ENCODE measurements at places on chromosomes 12 and 14.

GRCh38 chr12:123267335-123267920, 4.2 kb downstream of the CDK2AP1 start:
- no peak for DNase-seq

GRCh38 chr14:90676356-90676755, 139.9 kb downstream of the TTC7B start:
- DNase-seq = no peak

GRCh38 chr14:105173901-105174894, 5.6 kb upstream of the JAG2 start:
- DNase-seq = no peak

GRCh38 chr12:91640021-91640420, 457.4 kb upstream of the DCN start:
- DNase-seq = no peak

DNA sequence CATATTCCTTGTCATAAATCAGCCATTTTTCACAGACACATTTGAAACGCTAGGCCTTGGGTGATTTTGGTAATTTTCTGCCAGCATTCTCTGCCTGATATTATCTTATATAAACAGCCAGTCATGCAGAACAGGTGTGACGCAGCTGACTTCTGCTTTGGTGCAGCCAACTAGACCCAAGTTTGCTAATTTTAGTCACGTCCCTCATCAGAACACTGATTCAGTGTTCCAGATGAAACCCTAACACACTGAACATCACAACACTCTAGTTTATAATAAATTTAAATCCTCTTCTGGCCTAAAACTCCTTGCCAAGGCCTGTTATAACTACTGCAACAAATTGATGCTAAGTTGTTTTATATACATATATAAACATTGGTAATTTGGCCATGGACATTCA, 386.1 kb downstream of the SEC23A start:
- DNase-seq = peak; percentile 10

- no peak for DNase-seq
Observed at GRCh38 chr14:60288279-60288678, 39.3 kb downstream of the PPM1A start.

DNA sequence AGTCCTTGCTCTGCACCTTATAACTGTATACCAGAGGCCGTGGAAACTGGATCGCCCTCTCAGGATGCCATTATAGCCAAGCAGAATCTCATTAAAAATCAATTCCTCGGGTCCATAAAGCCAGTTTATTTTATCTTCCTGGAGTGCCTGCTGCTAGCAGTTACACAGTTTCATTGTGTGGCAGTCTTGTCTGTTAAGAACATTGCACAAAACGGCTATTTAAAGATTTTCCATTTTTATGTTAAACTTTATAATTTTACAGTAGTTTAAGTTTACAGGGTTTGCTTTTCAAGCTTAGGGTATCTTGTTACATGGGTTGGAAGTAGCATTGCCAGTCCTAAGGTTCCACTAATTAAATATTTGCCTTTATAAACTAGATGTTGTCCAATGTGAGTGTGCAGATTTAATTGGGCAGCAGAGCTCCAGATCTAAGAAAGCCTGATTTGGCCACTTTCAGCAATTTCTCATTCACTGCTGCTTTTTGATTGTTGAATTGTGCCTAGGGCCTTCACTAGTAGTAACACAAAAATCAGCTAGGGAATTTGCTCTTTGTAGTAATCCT, 17.0 kb downstream of the TMEM30B start:
- no peak for DNase-seq

DNA sequence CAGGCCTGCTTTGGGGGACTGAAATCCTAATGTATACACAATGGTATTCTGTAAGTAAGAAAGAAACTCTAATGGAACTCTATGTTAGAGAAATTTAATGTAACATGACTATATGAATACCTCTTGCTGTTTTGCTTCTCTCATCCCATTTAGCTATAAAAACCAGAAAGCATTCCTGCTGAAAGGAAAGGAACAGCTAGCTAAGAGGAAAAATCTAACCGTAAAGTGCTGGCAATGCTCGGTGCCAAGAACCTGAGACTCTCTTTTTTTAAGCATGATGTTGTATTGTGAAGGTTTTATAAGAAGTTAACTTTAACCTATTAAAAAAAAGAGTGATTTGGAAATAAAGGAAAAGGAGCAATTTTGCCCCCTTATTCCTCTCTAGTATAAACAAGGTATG, 75.6 kb upstream of the DACT1 start:
- no peak for DNase-seq
